ENCODE measurements at places on chromosomes 5 and 9. TPM values are rescaled to one million over a fixed set of nuclear protein-coding genes. Genes with fewer than 3 reads are reported as not detected.

The HTR1A gene
- total RNA-seq, result 18.5 TPM

The MYMK gene
- total RNA-seq, result not detected

The FOXD4L3 gene
- total RNA-seq, result not detected

The DIPK1B gene
- total RNA-seq, result 37.9 TPM
